HuH-7.5 (cell line): ENCODE measurements at places on chromosomes 7 and 10.

- DNase-seq, result no peak
These were observed 23.7 kb upstream of the TRPV6 start for GRCh38 chr7:142908921-142909890.

GRCh38 chr7:46288010-46288409, 366.9 kb upstream of the IGFBP3 start:
- DNase-seq, result no peak

GRCh38 chr10:6283655-6284054, 80.9 kb downstream of the PFKFB3 start:
- no peak for DNase-seq

DNA sequence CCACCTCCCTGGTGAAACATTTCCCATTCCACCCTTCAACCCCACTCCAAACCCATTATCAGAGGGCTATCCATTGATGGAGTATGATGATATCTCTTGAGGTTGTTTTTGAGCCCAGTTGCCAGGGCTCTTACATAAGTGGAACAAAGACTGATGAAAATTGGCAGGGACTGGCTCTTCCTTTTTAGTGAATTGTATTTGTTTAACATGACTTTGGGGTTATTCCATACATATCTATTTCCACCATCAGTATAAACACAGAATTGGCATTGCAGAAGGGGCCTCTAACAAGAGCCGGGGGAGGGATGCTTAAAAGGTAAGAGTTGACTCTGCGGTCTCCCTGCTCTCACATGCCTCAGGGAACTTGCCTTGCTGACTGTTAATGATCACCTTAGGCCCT, 28.9 kb downstream of the FZD1 start:
- no peak for DNase-seq

DNA sequence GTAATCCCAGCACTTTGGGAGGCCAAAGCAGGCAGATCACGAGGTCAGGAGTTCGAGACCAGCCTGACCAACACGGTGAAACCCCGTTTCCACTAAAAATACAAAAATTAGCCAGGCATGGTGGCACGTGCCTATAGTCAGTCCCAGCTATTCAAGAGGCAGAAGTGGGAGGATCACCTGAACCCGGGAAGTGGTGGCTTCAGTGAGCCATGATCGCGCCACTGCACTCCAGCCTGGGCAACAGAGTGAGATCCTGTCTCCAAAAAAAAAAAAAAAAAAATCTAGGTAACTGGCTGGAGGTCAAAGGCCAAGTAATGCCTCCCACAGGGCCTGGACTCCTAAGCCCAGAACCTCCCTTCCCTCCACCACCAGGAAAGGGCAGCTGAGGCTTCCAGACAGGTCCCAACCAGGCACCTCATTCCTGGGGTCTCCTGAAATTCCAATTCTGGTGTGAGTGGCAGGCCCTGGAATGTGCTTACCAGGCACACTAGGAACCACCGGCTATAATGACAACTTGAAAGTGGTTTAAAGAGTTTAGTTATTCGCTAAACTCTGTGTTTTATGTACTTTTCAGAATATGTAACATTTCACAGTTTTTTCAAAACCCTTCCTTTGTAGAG, 86.9 kb upstream of the TNRC18 start:
- peak; percentile 17 for DNase-seq

GRCh38 chr10:65891073-65891981, 1034.5 kb upstream of the LRRTM3 start:
- no peak for DNase-seq

DNA sequence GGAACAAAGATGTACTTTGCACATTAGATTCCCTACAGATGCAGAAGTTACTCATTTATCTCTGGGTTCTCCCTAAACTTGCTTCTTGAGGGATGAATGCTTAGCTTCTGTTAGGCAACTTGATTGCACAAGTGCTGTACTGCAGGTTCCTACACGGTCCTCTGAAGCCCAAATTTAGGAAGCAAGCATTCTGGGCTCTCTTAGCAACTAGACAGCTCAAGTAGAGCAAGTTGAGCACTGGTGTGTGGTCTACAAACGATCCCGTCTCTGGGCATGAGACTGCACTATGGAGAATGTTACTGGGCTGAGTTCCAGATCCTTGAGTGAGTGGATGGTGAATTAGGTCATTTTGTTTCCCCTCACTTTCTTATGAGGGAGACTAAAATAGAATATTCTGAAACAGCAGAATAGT, 14.3 kb downstream of the SEMA3D start:
- DNase-seq, result no peak

DNA sequence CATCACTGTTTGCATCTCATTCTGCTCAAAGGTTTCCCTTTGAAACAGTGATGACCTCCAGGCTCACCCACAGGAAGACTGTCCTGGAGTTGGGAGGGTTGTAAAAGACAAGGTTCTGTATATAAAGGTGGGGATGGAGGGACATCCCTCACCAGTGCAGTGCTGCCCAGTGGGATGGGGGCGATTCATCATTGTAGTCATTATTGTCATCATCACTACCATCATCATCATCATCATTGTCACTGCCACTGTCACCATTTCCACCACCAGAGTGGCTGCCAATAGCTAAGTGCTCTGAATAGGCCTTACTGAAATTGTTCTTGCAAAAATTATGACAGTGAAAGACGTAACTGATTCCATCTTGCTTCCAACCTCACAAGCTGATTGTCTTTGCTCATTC, 24.7 kb downstream of the MRPS24 start:
- DNase-seq, result no peak

- no peak for DNase-seq
These were observed 22.4 kb downstream of the ATXN7L1 start for GRCh38 chr7:105853931-105854419.

DNA sequence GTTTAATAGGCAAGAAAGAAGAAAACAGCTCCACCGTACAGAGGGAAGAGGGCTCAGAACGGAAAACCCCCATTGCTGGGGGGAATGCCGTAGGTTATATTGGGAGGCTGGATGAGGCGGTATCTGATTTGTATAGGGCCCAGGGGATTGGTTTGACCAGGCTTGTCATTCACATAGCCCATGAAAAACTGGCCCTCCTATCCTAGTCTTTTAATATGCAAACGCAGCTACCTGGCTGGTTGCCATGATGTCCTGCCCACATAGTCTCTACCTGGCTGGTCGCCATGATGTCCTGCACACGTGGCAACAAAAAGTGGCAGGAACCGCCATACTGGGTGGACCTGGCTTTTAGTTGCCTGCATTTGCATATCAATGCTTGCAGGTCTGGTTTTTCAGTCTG, 84.7 kb downstream of the AUTS2 start:
- DNase-seq, result no peak

DNA sequence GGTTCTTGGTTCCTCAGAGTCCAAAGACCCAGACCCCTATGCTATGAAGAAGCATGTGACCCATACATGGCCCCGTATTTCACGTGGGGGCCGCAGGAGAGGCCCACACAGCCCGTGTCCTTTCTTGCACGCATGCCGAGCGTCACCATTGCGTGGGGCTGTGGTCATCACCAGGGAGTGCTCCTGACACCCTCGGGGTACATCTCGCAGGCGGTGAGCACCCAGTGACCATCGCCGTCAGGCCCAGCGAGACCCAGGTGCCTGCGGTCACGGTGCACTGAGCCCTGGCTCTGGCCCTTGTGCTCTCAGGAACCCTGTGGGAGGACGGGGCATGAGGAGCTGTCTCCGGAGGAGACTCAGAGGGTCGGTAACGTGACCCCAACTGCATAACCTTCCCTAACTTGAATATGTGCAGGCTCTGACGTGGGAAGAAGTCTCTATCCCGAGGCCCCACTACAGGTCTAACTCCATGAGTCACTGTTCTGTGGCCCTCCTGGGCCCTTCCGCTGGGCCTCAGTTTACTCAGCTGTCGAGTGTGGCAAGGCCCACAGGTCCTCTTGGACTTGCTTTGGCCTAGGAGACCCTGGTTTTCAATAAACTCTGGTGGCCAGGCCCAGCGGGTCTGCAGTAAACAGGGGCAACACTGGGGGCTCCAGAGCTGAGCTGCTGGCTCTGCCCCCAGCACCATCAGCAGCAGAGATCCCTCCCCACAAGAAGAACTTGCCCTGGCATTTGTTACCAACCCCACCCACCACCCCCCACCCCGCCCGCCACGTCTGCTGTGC, 503.9 kb downstream of the PTPRN2 start:
- no peak for DNase-seq

- no peak for DNase-seq
These were observed 34.2 kb downstream of the TCERG1L start for GRCh38 chr10:131277278-131277677.

- no peak for DNase-seq
These were observed 133.2 kb upstream of the IGFBP3 start for GRCh38 chr7:46054272-46054671.

DNA sequence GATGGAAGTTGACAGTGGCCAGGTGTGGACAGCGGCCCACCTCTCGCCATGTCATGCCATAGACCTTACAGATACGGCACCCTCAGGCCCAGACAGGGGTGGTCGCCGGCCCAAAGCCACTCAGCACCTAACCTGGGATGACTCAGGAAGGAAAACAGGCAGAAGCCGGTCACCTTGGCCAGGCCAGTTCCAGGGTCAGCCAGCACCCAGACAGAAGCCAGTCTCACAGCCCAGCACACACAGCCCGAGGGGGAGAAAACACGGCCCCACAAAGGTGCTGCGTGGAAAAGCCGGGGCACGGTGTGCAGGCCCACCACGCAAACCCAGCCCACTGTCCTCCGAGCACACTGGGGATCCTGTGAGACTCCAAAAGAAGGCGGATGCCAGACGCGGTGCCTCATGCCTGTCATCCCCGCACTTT, 95.2 kb upstream of the DNAAF5 start:
- no peak for DNase-seq

DNA sequence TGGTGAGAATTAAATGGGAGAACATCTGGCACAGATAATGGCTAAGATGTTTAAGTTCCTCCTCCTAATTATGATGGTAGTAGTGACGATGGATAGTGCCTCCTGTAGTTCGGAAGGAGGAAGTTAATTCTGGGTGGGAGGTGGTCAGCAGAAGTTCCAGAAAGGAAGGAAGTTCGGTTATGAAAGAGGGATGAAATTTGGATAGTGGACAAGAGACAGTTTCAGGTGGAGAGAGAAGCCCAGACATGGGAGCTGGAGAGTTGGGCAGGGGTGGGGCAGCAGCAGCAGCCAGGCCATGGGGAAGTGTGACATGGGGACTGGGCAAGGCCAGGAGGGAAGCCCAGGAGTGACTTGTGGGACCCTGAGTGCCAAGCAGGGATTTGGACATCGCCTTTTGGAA, 99.5 kb downstream of the CCNY start:
- DNase-seq, result no peak

DNA sequence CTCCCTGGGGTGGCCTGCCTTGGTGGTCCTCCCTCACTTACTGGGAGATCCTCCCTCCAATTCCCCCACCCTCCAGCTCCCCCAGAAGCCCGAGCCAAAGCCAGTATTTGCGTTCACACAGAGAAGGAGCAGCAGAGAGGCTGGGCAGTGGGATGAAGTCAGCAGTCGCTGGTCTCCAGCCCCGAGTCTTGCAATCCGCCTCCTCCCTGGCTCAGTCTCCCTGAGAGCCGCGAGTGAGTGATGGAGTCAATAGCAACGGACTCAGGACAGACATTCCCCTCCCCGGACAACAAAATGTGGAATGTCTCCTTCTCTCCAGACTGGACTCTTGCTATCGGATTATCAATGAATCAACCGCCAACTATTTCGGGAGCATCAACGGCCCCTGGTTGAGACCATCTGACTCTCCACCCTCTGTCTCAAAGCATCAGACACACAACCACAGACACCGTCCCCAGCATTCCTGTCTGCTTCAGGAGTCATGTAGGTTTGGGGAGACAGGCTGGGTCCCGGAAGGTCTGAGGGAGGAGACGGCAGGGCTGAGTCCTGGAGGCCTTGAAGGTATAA, 178.4 kb downstream of the SH3PXD2A start:
- no peak for DNase-seq

DNA sequence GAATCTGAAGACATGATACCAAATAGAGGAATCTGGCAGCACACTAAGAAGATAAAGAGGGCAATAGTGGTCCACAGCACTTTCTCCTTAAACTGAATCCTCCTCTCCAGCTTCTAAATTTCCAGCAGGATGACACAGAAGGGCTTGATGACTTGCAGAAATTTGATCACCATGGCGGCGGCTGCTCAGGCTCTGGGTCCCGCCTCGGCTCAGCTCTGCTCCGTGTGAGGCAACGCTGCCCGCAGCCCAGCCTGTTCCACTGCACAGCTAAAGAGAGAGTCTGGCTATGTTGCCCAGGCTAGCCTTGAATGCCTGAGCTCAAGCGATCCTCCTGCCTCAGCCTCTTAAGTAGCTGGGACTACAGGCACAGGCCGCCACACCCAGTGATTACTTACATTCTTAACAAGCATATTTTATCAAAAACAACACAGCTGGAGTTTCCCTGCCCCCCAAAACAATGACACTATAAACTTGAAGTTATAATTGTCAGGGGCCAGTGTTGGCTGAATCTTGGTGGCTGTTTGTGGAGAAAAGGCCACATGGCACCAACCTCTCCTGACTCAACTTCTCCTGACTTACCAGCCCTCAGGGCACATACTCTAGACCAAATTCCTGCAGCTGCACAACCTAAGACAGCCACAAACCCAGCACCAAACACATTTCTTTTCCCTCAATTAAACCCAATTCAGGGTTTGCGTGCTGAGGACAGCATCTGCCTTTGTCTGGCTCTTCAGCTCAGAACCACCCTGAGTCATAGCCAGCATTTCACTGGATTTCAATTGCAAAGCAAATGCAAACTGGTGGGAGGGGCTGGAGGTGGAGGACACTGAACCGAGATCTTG, 11.6 kb upstream of the TNPO3 start:
- DNase-seq, result no peak

DNA sequence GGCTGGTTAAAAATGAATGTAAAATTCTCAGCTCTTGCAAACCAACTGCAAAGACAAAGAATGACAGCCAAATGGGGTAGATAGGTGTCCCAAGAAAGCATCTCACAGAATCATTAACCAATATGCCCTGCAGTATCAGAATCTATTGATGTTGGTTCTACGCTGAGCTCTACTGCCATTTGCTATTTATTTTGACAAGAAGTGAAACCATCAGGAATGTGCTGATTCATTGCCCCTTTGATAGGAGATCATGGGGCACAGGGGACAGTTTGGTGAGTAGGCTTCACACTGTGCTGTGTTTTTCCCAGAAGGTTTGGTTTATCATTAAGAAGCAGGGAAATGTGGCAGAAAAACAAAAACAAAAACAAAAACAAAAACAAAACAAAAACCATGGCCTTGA, 19.4 kb upstream of the CDC14C start:
- DNase-seq, result no peak

DNA sequence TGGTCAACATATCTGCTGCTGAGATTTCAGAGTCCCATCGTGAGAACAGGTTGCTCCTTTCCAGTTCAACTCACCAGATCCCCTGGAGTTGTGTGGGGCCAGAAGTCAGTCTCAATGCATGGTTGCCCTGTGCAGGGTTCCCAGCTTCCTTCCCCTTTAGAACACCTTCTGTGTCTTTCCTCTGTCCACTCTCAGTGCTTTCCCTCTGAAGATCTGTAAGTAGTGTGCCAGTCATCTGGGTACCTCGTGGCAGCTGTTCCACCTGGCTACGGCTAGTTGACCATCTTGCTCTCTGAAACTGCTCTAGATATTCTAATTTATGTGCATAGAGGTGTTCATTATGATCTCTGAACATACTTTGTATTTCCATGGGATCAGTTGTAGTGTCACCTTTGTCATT, 36.1 kb upstream of the PRSS37 start:
- no peak for DNase-seq

GRCh38 chr10:61763778-61764177, 101.0 kb downstream of the CABCOCO1 start:
- DNase-seq, result no peak
